ENCODE measurements at places on chromosomes 6 and 20.

GRCh38 chr20:35296101-35296554 is 3.9 kb upstream of the FAM83C start:
- DNase-seq, result no peak

DNA sequence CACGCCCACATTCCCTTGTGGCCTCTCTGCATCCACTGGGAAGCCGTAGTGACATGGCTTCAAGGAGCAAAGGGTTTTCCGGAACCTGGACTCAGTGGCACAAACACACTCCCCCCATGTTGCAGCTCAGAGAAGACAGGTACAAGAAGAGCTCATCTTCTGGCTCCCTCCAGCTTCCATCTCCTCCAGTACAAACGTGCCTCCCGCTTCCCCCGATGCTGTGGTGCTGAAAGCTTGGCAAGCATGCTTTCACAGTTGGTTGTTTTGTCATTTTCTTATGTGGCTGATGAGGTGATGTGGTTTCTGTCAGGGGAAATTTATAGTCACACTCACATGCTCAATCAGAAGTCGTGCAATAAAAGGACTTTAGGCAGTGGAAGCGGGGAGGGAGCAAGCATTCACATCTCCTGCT is 258.5 kb downstream of the KIF16B start:
- no peak for DNase-seq

GRCh38 chr6:157880534-157880933 is 57.5 kb downstream of the SNX9 start:
- DNase-seq, result no peak

GRCh38 chr6:121867095-121867494 is 431.6 kb downstream of the GJA1 start:
- DNase-seq, result no peak

DNA sequence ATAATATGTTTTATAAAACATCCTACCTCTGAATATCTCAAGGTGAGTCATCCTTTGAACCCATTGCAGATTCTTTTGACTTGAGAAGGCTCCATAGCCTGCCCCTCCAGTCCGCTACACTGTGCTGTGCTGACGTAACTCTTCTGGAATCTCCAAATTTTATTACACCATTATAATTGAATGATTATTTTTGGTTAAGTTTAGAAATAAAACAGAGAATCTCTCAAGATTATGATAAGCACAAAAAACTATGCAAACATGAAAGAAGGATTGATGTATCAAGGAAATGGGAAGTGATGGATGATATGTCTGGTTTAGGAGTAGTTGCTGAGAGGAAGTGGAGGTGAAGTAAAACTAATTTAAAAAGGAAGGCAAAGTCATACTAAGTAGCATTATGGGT is 1021.3 kb downstream of the HACE1 start:
- DNase-seq, result no peak

GRCh38 chr6:57324538-57324937 is 7.1 kb downstream of the PRIM2 start:
- no peak for DNase-seq

DNA sequence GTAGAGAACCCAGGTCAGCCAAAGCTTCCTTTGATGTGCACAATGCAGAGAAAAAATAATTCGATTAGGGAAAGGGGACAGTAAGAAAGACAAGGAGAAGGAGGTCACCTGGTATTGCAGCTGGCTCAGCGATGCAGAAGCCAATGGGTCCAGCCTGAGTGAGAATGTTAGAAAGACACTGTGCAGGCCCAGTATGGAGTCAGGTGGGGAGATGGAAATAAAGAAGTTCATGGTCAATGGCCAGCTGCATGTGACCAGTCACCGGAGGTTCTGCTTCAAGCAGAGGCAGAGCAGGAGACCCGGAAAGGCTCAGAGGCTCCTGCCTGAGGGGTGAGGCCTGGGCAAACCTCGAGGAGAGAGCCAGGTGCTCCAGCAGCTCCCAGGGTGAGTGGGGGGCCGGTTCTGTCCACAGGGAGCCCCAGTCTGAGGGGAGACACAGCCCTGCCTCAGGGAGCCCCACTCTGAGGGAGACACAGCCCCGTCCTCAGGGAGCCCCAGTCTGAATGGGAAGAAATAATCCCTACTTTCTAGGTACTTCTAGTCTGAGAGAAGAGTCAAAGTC is 51.3 kb downstream of the LRFN2 start:
- no peak for DNase-seq

GRCh38 chr6:124812067-124812466 is 150.2 kb upstream of the RNF217 start:
- no peak for DNase-seq

DNA sequence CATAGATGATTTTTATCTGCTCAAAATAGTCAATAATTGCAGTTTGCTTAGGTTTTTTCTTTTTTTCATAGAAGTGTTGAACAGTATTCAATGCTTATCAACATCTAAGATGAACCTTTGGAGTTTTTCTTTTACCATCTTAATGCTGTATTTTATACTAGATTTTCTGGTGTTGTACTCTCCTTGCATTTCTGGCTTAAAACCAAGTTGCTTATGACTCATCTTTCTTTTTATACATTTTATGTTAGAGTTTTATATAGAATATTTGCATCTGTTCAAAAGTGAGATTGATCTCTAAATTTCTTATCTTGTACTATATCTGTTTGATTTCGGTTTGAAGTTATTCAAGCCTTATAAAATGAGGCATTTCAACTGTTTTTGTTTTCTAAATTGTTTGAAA is 232.5 kb downstream of the RFPL4B start:
- DNase-seq, result no peak

GRCh38 chr6:68637071-68637470 is 2.0 kb downstream of the ADGRB3 start:
- no peak for DNase-seq

DNA sequence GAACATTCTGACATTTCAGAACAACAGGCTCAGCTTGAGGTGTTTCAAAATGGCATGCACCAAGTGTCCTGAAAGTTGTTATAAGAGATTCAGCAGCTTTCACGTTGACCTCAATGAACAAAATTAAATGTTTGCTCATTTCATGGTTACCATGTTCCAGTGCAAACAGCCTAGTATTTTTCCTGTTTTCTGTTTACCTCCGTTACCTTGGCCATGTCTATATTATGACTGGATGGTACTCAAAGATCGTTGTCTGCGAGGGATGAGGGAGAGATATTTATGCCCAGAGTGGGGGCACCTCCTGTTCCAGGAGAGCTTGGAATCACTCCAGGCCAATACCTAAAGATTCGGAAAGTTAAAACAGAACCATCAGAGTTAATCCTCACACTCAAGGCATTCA is 83.8 kb upstream of the SASH1 start:
- DNase-seq, result no peak

DNA sequence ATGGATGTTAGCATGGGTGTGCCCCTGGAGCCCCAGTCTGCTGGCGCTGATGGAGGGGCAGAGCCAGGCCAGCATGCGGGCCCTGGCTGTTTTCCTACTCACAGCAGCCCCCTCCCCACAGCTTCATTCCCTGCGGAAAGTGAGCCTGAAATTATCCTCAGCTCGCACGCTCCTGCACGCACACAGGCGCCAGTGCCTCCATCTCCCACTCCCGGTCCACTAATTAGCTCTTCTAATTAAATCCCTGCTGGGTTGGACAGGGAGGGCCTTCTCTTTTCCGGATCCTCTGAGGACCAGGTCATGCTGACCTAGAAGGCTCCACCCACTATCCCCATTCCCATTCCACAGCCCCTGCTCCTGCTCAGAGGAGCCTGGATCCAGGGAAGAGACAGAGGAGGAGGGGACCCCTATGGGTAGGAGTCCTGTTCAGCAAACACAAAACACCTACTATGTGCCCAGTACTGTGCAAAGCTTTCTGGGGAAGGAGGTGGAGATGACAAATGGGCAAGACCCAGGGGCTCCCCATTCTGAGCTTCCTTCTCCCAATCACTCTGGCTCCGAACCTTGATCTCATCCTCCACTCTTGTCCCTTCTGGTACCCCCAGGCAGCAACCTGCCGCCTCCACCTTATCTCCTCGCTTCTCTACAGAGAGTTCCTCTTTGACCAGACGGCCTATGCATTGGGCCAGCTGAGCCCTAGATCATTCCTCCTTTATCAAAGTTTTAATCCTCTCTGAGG is 70.2 kb upstream of the CCDC167 start:
- DNase-seq, result no peak

DNA sequence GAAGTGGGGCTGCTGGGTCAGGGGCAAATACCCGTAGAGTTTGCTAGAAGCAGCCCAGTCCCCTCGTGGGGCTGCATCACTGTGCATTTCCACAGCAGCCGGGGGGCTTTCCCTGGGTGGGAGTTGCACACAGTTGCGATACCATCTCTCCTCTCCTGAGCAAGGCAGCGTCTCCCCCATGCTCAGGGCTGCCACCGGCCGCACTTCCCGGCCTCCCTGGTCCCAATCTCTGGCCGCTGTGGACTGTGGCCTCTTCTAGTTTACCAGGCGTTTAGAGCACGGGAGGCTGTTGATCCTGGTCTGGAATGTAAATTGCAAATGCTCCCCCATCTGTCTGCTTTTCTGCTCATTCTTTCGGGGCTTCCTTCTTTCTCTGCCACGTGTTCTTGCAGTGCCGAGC is 31.1 kb downstream of the OSBPL2 start:
- no peak for DNase-seq

DNA sequence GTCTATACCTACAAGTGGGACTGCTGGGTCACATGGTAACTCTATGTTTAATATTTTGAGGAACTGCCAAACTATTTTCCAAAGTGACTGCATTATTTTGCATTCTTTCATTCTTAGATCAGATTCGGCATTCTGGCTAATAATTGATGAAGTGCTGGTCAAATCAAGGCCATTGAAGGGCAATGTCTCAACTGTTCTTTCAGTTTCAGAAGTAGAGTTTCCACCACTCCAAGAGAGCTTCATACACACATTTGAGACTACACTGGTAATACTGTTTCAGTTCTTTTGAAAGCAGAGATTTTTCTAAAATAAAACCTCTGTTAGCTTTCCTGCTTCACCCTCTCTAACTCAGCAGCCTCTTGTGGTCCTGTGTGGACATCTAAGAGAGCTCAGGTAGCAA is 154.5 kb downstream of the CFAP61 start:
- no peak for DNase-seq

- DNase-seq, result no peak
Observed at GRCh38 chr6:31586599-31587281, 663 bp downstream of the LST1 start.

DNA sequence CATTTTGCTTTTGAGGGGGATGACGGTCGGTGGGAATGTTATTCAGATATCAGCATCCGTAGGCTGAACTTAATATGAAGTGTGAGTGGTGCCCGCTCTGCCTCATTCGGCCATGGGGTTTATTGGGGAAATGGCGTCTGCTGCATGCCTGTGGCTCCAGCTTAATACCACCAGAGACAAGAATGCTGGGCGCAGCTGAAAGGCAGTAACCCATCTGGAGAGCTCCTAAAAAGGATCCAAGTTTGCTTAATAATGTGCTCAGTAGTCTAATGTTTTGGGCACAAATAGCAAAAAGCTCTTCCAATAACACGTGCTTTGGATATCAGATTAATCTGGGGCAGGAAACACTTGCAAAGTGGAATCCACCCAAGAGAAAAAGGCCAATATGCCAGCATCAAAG is 273.0 kb upstream of the TAB2 start:
- DNase-seq, result no peak

- no peak for DNase-seq
Observed at GRCh38 chr6:14371530-14371929, 254.0 kb downstream of the CD83 start.

DNA sequence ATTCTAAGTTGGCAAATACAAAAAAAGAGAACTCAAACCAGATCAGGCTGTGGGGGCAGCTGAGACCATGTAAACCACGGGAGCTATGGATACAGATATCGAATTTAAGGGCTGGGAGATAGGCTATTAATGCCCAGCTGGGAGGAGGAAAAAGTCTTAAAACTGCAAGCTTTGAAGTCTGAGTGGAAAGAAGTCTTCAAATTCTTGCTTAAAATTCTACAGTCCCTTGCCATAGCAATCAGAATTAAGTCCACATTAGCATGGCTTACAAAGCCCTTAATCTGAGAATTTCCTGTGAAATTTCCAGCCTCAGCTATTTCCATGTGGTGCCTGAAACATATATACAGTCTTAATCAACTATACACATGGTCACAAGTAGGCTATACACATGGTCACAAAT is 465.0 kb upstream of the HSF2 start:
- no peak for DNase-seq

DNA sequence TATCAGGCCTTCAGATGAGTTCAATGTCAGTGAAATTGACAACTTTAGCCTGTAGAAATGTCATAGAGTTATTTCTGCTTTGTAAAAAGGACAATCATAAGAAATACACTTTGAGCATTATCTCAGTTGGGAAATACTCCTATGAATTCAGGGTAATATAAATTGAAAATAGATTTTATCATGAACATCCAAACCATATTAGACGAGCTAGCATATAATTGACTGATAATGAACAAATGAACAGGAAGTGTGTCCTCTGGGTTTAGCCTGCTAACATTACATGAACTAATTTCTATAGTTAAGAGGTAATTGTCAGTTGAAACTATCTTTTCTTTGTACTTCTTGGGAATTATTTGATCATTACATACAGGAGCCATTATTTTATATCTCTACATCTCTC is 469.0 kb upstream of the RNF217 start:
- DNase-seq, result no peak

GRCh38 chr6:167795321-167795811 is 31.3 kb upstream of the AFDN start:
- DNase-seq, result no peak

DNA sequence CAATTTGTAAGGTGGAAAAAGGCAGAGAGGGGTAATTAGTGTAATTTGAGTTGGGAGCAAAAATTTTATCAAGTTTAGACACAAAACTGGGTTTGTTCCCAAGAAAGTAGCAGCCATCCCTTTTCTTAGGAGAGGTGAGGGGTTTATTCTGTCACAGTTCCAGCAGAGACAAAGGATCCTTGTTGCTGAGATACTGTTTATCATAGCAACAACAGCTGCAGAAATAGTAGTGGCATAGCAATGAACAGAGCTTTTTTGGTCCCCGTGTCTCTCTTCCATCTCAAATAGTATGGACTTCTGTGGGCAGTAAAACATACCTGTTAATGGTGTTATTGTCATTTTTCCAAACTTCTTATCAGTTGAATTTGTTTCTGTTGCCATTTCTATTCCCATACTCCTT is 23.9 kb downstream of the ZKSCAN8 start:
- no peak for DNase-seq

DNA sequence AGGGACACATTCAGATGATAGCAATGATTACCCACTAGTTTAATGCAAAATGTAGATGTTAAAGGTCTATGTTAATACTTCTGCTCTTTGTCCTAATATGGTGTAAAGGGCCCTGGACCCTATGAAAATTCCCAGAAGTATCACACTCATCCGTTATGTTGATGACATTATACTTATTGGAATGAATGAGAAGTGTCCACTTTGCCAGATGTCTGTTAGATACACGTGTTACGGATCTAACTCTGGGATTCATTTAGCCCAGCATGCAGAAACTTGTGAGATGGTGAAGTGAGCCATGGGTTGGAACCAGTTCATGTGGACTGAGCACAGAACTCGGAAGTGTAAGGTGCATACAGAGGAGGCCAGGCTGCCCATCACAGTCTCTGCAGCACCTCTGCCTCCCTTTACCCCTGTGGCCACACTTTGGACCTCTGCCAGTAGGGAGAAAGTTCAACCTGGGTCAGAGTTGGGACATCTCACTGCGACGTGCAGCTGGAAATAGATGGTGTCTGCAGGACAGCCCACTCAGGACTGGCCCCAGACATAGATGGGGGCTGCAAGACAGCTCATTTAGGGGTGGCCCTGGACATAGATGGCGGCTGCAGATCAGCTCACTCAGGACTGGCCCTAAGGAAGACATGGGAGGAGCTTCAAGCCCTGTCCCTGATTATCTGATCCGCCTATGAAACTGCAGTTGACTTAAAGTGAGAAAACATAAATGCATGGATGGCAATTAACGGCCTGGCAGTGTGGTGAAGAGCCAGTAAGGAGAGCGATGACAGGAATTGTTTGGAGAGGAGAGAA is 71.2 kb upstream of the THBS2 start:
- DNase-seq, result no peak

- DNase-seq, result no peak
Observed at GRCh38 chr6:108521616-108522107, 39.1 kb upstream of the FOXO3 start.

Measured in activated naive CD4-positive, alpha-beta T cell (primary cell).